Pulmonary artery endothelial cell (primary cell): ENCODE measurements at places on chromosomes 16 and 17. TPM values are rescaled to one million over a fixed set of nuclear protein-coding genes. Genes with fewer than 3 reads are reported as not detected.

CDH1 gene
- under 0.01 and 0.14 TPM in 2 replicates for total RNA-seq

TMEM235 gene
- 0.21 TPM in 1 of 2 replicates, not detected in the other for total RNA-seq

TUBB3 gene
- total RNA-seq, result 156 and 237 TPM in 2 replicates

PRSS8 gene
- not detected in 2 replicates for total RNA-seq

TBC1D26 gene
- total RNA-seq, result not detected in 2 replicates

HEXIM2 gene
- 3.0 and 4.4 TPM in 2 replicates for total RNA-seq

MYL4 gene
- 0.33 and 0.81 TPM in 2 replicates for total RNA-seq

MRPL58 gene
- 32.8 and 43.4 TPM in 2 replicates for total RNA-seq
